ENCODE measurements at places on chromosomes 2 and 18.

- DNase-seq = no peak
Measured at GRCh38 chr2:49224426-49225010, 70.2 kb upstream of the FSHR start.

DNA sequence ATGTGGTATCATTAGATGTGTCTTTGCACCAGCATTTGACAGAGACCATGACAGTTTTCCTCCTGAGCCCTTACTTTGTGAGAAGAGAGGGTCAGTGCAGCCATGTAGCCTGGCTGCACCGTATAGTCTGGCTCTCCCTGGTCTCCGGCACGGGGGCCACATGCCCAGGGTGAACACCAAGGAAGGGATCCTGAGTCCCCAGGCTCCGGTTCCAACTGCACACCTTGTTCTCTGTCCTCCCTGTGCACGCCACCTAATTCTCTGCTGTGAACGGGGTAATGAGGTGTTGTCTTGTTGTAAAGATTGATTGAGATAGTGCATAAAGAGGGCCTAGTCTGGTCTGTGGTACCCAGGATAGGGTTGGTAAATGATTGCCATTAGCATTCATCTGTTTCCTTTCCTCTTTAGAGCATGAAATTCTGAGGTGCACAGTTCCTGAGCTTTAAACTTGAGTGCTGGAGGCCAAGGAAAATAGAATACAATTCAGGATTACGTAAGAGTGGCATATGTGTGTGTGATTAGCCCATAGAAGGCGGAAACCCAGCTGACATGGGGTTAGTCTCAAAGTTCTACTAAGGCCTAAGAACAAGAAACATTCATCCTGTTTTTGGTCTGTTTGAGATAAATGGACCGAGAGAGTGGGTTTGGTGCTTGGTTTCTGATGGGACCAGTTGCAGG lies 55.5 kb downstream of the NCK2 start:
- DNase-seq = no peak

GRCh38 chr2:156619021-156619539 lies 182.9 kb downstream of the GPD2 start:
- no peak for DNase-seq

GRCh38 chr2:40256649-40257048 lies 195.2 kb downstream of the SLC8A1 start:
- peak; percentile 9 for DNase-seq

GRCh38 chr2:127564429-127565260 lies 29.2 kb downstream of the MYO7B start:
- no peak for DNase-seq

DNA sequence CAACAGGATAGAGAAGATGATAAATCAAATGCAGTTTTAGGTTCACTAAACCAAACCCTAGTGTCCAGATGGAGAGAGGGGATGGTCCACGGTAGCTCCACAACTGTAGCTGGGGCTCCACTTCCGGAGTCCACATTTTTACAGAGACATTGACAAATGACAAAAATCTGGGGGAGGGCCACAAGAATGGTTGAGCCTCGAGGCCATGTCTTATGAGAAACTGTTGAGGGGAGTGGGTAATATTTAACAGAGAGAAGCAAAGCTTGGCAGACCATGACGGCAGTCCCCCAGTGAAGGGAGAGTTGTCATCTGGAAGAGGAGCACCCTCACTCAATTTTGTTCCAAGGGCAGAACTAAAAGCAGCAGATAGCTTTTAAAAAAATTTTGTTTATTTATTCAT lies 17.6 kb upstream of the EPHA4 start:
- no peak for DNase-seq

- DNase-seq = no peak
Measured at GRCh38 chr2:226644399-226644865, 155.2 kb downstream of the IRS1 start.

DNA sequence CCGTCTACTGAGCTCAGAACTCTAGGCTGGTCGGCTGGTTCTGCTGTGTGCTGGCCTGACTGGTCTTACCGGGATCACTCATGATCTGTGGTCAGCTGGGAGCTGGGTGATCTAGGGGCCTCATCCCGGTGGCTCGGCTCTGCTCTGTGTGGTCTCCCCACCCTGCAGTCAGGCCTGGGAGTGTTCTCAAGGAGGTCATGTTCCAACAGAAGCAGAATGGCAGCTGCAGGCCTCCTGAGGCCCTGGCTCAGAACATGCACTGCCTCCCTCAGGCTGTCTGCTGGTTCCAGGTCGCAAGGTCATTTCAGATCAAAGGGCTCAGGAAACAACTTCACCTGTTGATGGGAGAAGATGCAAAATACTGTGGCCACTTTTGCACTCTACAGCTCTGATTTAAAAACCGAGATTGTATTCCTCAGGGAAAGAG lies 81.1 kb upstream of the RFX8 start:
- DNase-seq = no peak

DNA sequence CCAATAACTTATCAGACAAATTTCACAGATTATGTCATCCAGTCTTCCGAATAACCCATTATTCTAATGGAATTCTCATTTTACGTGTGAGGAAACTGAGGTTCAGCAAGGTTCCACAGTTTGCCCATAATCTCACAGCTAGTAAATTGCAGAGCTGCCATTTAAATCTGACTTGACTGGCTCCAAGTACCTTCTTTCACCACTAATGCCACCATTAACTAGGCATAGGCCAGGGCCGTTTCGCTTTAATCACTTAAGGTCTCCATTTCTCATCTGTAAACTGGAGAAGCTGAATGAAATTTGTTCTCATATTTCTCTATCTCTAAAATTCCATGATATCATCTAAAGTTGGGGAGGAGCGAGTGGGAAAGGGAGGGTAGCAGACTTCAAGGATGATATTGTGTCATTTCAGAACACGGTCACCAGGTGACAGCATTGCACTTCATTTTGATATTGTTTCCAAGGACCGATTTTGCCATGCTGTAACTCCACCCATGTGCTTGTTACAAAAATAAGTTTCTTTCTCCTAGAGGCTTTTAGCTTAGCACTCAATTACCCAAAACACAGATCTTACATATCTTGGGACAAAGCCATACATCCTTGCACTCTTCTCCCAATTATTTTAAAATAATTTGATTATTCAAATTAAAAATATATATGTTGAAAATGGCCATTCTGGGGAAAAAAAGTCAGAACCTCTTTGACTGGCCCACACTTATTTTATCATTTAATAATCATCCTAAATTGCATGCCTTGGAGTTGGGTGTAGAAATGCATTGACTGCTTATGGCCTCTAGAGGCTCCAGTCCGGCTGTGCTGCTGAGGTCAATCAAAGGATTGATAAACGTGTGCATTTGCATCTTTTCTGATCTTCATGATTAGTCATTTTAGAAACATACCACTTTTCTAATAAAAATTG lies 123.8 kb downstream of the AKAIN1 start:
- peak; percentile 13 for DNase-seq

GRCh38 chr2:8058652-8059051 lies 623.2 kb upstream of the ID2 start:
- no peak for DNase-seq

GRCh38 chr2:133643863-133644262 lies 75.6 kb upstream of the NCKAP5 start:
- DNase-seq = no peak

GRCh38 chr2:95316466-95317122 lies 19.4 kb downstream of the KCNIP3 start:
- DNase-seq = no peak

DNA sequence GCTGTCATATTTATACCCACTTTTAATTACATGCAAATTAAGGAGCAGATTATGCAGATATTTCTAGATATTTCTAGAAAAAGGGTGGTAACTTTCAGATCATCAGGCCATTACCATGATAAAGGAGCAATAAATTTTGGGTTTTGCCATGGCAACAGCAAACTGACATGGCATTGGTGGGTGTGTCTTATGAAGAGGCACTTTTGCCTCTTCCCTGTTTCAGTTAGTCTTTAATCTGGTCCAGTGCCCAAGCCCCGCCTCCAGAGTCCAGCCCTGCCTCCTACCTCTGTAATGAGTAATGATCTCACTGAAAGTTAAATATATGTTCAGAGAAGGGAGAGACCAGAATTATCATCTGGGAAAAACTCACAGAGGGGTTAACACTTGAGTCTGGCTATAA lies 124.8 kb downstream of the SCG2 start:
- no peak for DNase-seq

DNA sequence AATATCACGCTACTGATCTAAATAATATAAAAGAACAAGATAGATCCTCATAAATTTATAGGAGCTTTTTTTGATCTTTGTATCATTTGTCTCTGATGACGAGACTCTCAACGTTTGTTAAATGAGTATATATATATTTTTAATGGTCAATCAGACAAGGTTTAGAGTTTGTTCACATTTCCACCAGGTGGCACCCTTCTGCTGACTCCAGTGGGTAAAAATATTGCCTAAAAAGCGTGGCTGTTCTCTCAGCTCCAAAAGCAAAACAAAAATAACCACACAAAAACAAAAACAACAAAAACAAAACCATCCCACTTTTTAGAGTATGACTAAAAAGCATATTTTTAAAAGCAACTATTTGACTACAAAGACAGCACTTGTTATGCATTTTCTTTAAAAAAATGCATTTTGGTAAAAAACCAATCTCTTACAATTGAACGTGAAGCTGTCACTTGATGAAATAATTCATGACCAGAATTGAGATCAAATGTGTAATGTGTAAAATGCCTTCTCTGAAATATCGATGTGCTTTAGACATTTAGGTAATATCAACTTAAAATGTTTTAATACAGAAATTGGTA lies 723.2 kb downstream of the DPP10 start:
- DNase-seq = peak; percentile 7

DNA sequence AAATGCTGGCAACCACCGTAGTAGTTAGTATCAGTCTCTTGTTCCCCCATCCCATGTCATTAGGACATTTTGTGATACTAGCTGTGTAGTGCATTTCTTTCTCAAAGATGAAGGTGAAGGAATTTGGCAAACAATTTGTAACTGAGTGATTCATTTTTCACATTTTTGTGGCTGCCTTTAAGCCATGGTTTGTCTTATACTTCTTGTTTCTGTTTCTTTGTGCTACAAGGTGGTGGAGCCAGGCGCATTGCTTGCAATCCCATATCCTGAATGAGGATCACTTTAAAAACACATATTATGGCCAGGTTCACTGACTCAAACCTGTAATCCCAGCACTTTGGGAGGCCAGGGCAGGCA lies 40.6 kb downstream of the GPD2 start:
- no peak for DNase-seq

DNA sequence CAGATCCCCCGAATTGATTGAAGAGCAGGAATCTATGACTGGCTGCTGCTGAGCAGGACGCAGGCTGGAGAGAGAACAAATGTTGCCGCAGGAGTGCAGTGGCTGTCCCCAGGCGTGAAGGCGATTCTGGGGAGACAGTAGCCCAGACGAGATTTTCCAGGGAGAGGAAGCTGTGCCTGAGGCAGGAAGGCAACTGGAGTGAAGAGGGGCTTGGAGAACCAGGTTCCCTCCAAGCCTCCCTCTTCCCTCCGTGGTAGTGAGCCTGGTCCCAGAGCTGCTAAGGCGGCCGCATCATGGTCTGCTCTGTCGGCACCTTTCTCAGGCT lies 1.3 kb upstream of the NPPC start:
- no peak for DNase-seq

DNA sequence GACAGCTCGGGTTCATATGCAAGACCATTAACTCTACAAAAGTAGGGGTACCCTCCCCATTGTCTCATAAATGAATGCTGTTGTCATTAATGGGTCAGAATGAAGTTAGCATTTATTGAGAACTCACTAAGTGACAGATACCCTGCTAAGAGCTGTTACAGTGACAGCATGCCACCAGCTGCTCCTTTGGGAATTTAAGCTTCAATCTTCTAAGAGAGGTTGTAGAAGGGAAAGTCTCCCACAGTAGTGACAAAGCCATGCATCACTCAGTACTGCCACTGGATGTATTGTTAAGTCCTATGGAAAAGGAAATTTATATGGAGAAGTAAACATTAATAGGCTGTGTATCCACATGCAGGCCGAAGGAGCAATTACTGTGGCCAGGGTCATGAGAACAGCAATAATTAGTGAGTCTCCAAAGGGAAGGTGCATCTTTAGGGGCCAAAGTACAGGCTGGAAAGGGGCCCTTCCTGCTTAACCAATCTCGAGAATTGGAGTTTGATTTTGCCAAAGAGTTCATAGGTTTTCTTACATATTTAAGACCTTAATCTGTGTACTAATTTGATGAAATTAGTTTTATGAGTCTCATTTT lies 64.5 kb upstream of the FAM124B start:
- DNase-seq = no peak

DNA sequence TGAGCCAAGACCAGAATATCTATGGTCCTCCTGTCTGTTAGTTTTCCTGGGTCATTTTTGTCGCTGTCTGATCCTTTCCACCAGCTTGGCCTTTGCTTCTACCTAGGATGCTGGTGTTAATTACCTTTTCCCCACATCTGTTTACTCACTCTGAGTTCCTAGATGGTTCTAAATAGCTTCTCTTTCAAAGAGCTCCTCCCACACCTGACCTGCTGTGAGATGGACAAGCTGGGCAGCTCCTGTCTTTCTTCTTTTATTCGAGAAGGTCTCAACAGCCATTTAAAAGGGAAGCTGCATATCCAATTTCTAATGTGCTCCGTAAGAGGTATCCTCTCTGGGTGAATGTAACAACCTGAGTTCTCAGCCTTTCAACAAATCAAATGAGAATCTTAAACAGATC lies 156.2 kb downstream of the HRH4 start:
- peak; percentile 89 for DNase-seq

GRCh38 chr2:134397146-134397896 lies 143.4 kb downstream of the MGAT5 start:
- no peak for DNase-seq

DNA sequence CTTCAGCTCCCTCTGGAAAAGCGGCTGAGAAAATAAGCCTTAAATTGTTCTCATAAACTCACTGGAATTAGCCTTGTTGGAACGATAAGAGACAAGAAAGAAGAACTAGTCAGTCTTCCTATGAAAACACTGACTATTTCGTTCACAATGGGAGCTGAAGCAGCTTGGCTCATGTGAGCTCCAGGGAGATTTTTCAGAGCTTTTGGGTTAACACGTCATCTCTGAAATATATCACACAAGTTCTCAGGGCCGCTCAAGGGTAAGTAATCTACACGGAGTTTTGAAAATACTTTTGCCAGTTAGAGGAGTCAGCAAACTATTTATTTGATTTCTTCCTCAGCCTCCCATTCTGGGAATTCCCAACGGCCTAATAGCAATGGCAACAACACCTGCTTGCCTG lies 316.2 kb upstream of the MGAT5 start:
- DNase-seq = no peak

DNA sequence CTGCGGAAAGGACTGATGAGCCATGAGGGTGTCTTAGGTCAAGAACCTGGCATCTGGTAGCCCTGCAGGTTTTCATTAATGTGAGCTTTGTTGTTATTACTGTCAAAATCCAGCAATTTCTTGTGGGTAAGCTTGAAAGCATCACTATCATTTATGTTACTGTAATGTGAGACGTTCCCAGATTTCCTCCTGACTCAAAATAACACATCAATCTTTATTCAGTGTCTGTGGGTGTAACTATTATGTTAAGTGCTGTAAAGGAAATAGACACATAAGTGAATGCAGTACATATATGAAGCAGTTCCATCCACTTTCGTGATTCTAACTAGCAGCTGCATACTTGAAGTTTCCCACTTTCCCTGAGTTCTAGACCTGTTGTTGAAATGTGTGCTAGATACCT lies 89.8 kb downstream of the FHOD3 start:
- no peak for DNase-seq

GRCh38 chr2:33118651-33119050 lies 171.9 kb downstream of the LTBP1 start:
- DNase-seq = no peak

- DNase-seq = no peak
Measured at GRCh38 chr2:14891546-14891945, 259.0 kb downstream of the LRATD1 start.

All from NCI-H748 treated with DMSO at 0.1 percent for 48 hours (cell line).